NCI-H1694 (cell line): ENCODE measurements at places on chromosomes 16 and 17.

DNA sequence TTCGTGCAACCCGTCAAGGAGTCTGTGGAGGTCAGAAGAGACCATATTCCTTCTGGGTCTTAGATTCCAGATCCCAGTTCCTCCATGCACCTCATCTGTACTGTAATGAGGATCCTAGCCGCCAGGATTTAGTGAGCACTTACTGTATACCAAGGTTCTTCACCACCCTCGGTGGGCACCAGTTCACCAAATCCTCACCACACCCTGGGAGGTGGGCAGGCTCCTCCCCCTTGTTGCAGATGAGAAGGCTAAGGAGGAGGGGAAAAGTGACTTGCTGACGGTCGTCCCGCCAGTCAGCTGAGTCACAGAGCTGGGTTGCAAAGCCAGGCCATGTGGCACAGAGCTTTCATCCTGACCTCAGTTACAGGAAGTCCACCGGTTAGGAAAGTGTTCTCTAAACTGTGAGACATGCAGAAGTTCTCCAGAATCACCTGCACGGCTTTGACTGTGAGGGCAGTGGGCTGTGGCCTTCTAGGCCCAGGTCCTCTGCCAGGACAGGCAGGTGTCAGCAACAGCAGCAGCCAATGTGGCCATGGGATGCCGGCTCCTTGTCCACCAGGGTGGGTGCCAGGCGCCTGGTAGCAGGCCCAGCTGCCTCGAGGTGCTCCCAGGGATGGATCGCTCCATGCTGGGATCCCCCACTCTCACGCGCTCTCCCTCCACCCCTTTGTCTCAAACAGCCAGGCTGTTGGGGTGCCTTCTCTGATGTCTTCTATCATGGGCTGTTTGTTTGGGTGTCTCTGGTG lies 240.3 kb upstream of the GSE1 start:
- DNase-seq, result no peak

GRCh38 chr17:75249564-75249963 lies 11.8 kb downstream of the GGA3 start:
- no peak for DNase-seq

GRCh38 chr17:64718058-64718457 lies 56.0 kb upstream of the SMURF2 start:
- no peak for DNase-seq

DNA sequence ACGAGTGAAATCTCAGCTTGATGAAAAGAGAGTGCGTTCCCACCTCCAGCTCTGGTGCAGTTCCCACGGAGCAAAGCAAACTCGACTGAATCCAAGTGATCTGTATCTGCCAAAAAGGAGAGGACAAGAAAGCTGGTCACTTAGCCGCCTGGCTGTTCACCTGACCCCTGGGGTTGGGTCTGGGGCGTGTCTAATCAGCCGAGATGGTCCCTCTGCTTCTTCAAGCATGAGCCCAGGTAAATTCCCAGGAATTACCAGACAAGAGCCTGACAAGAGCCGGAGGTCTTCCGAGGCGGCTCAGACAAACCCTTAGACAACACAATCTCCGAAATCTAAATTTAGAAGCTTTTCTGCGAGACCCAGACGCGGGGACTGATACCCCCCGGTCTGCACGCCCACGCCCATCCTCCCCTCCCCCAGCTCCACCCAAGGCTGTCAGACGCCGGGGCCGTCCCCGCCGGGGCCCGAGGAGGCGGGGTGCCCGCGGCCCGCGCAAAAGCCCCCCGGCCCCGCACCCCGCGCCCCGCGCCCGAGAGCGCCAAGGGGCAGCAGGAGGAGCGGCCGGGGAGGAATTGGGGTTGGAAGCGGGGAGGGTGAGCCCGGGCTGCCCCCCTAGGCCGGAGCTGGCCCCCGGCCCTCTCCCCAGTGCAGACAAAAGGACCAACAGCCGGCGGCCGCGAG lies 674 bp downstream of the ZNF821 start:
- DNase-seq, result no peak

DNA sequence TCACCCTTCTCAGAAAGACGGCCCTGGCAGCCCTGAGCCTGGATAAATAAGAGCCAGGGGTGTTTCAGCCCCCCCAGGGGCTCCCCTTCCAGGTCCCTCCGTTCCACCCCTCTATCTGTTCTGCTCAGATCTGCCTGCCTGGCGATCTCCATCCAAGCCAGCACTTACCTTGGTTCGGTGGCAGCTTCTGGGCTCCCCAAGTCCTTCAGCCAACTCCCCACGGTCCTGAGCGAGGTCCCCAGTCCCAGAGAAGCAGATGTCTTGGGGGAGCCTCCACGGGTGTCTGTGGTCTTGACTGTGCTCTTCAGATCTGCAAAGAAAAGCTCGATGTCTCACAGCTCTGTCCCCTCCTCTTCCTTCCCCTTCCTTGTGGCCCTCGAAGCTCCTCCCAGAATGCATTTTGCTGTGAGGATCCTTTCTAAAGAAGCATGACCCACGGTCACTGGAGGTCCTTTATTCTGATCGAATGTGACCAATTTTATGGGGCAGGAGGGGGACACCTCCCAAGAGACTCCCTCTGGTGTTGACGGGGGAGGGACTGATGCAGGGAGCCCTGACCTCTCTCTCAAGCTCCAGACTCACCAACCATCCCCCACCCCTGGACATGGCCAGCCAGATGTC lies at the start of gene PIK3R6:
PIK3R6 (minus strand) TSS at position 314 of the 621 bp plus-strand sequence. CDS start 17,880 bp downstream, outside the sequence.
- DNase-seq, result no peak

DNA sequence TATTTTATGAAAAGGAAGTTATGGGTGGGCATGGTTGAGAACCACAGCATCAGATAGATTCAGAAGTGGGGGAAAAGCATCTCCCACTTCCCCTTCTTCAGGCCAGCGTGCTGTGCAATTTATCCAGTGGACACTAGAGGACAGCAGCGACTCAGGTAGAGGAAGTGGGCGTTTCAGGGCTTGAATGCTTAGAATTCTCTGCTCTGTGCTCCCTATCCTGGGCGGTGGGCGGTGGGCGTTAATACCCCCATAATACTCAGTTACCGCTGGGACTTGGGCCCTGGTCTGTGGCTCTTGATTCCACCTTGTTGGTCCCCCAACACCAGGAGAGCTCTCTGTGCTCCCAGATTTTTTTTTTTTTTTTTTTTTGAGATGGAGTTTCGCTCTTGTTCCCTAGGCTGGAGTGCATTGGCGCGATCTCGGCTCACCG lies 3.7 kb upstream of the LYZL6 start:
- peak; percentile 61 for DNase-seq

DNA sequence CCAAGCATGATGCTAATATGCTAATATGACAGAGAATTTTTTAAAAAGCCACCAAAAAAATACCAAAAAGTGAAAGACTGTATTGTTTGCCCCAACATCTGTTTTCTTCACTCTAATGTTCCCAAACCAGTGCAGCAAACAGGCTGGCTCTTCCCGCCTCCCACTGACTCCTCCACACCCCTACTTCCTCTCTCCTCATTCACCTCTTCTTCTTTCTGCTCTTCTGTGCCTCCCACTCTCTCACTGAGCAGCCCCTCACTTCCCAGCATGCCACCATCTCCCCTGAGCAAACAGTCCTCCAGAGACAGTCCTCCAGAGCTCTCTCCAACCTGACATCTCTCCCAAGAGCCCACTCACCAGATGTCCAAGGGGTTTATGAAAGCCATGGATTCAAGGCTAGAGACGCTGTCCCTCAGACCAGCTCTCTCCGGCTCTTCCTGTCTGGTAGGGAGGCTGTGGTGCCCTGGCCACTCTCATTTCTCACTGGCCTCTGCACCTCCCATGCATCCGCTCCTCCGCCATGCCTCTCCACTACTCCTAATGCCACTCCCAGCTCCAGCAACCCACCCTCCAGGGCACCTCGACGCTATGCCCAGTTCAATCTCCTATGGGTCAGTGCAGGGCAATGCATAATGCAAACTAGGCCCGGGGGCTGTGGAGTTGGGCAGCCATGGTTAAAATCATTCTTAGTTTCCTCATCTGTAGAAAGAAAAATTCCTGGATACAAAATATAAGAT lies 52.9 kb downstream of the ANKRD11 start:
- DNase-seq, result no peak

DNA sequence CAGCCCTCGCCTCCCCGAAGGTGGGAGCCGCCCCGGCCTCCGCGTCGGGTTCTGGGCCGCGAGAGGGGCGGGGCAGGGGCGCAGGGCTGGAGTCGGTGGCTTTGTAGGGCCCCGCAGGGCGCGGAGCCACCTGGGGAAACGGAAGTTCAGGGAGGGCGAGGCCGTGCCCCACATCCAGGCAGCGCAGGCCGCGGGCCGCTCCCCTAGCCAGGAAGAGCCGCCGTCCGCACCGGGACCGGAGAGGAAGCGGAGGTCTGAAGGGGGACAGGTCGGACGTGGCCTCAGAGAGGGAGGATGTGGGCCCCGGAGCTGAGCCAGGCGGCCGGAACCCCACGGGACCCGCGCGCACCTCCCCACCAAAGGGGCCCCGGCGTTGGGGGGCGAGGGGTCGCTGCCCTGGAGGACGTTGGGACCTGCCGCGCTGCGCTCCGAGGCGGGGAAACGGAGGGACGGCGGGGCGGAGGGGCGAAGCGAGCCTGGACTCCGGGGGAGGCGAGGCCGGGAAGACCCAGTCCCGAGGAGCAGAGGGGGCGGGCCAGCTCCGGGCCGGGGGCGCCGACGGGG lies 482 bp upstream of the SLC16A3 start:
- DNase-seq, result no peak

- no peak for DNase-seq
These were observed 34.1 kb upstream of the ADORA2B start for GRCh38 chr17:15910791-15911190.

- no peak for DNase-seq
These were observed 125.0 kb upstream of the RPL38 start for GRCh38 chr17:74078363-74078941.

DNA sequence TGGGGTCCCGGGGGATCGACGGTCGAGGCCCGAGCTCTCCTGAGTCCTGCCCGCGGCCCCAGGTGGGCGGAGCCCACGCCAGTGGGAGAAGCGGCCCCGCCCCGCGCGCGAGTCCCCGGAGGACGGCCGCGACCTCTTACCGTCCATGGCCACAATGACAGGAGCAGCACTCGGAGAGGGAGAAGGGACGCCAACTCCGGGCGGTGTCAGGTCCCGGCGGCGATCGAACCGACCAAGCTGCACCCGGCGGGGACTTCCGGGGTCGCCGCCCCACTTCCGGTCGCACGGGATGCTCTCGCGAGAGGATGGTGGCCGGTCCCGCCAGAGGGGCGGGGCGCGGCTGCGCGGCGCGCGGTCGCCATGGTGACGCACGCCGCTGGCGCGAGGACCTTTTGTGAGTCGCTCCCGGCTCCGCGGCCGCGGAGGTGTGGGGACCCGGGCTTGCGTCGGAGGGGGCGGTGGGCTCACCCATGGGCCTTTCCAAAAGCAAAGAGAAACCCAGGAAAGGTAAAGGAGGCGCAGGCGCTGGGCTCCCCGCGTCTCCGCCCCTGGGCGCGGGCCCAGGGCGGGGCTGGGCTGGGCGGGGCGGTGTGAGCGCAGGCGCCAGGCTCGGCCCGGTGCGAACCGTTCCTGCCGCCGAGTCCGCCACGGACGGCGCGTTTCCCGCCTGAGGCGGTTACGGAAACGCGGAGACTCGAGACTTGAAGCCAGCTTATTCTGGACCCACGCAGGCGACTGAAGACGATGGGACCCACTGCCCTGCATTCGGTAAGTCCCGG lies at the start of the genes CHMP1A and SPATA33:
CHMP1A (minus strand) TSS at position 267 of the 779 bp plus-strand sequence; CDS start at position 147, 120 bp downstream.
SPATA33 (plus strand) TSS at position 395 of the 779 bp plus-strand sequence; CDS start at position 471, 76 bp downstream.
- peak; percentile 27 for DNase-seq

GRCh38 chr16:70678121-70678897 lies 7.5 kb downstream of the MTSS2 start:
- no peak for DNase-seq

DNA sequence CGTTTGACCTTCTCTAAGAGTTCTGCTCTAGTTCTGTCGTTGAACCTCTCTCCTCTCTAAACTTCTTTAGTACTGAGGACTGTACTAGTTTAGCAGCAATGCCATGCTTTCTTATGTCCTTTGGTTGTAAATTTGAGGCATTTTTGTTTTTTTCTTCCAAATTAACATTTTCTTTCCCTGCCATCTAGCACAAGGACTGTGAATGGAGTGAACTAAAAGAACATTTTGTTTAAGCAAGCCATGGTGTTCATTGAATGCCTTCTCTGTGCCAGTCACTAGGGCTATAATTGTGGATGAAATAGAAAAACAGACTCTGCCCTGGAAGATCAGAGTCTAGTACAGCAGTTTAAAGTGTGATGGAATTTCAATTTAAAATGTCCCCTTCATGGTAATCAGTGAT lies 137.9 kb downstream of the FTO start:
- DNase-seq, result no peak

DNA sequence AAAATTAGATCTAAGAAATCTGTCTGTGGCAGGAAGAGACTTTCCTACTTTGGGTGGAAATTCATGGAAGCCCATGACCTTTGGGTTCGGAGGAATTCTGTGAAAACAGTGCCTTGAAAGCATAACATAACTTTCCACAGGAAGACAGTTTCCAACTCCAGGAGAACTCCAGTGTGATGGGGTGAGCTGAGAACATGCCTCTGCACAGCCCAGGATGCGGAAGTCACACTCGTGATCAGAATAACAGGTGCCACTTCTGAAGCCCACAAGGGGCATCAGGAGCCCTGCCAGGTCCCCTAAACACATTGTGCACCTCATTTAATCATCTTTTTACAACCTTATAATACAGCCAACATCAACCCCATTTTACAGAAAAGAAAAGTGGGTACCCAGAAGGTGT lies 9.7 kb downstream of the TVP23A start:
- DNase-seq, result no peak

DNA sequence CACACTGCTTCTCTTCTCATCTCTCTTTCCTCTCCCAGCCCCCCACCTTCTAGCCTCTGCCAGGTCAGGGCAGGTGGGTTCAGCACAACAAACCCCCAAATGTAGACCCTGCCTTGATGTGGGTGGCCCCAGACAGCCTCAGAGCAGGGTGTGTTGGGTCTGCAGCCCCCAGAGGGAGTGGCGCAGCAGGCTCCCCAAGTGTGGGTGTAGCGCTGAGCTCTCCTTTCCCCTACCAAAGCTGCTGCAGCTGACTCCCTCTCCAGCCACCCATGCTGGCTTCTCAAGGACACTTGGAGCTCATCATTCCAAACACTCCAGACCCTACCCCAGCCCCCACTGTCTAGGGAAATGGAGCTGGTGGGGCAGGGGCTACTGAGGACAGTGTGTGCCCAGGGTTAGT lies 27.3 kb downstream of the NLRC3 start:
- no peak for DNase-seq

GRCh38 chr17:45123076-45123770 lies 9.1 kb downstream of the PLCD3 start:
- no peak for DNase-seq

GRCh38 chr17:47695429-47696376 lies 1.7 kb downstream of the TBKBP1 start:
- no peak for DNase-seq
